Common myeloid progenitor, CD34-positive (primary cell): ENCODE measurements at places on chromosomes 16 and 17.

- no peak for DNase-seq
Observed at GRCh38 chr17:74670329-74670728, 42.4 kb downstream of the CD300LF start.

GRCh38 chr17:3896108-3896967, 3.5 kb upstream of the CAMKK1 start:
- DNase-seq: no peak

DNA sequence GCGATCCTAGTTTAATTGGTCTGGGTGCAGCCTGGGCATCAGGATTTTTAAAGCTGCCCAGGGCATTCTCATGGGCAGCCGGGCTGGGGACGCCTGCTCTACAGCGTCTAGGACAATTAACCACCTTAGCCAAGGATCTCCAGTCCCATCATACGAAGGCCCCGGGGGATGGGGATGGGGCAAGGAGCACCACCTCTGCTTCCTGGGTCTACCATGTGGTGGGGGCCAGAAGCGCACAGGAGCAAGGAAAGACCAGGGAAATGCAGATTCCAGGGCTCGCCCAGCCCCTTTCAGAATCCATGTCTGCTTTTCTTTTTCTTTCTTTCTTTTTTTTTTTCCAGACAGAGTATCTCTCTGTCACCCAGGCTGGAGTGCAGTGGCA, 29.3 kb downstream of the TBC1D16 start:
- no peak for DNase-seq

GRCh38 chr17:2222901-2223616, 80.5 kb downstream of the SMG6 start:
- no peak for DNase-seq

DNA sequence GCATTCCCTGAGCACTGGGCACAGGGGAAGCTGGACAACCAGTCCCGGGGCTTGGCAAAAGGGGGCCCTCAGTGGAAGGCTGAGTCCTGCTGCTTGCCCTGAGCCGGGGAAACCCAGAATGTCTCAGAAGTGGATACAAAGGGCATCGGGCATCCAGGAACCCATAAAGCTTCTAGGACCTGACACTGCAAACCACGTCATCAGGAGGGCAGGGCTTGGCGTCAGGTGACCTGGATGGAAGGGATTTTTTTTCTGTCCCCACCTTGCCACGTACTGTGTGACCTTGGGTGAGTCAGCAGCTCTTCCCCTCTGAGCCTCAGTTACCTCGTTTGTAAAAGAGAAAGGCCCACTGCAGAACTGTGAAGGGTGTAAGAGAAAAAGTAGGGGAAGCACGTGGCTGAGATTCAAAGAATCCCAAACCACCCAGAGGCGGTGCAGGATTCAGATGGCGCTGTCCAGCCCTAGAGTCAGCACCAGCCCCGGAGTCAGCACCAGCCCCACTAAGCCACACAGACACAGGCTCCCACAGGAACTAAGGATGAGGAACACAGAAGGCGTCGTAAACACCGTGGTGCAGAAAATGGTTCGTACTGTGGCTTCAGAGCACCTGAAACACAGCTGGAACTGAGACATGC, 53.7 kb downstream of the C16orf95 start:
- DNase-seq: no peak

DNA sequence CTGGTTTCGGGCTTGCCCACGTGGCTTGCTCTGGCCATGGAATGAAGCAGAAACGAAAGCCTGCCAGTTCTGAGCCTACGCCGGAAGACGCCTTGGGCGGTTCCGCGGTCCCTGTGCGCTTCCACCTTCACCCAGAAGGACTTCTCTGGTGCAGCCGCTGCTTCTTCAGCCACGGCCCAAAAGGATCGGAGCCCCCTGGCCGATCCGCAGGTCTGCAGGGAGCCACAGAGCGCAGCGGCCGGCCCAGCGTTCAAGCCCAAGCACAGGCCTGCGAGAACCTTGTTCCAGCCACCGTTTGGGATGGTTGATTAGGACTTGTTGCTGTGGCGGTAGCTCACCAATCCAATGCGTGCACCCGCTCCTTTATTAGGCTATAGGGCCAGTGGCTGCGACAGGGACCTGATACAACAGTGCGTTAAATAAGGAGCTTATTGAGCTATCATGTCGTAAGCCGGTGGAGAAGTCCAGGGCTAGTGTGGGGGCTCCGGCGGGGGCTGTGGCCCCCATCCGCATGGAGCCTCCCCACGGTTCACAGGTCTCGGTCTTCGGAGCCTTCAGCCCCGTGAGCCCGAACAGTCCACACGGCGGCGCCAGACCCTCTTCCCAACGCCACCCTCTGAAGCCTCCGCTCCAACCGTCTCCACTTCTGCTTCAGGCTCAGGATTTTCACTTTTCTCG, 10.2 kb upstream of the MPP2 start:
- DNase-seq: peak; percentile 60

DNA sequence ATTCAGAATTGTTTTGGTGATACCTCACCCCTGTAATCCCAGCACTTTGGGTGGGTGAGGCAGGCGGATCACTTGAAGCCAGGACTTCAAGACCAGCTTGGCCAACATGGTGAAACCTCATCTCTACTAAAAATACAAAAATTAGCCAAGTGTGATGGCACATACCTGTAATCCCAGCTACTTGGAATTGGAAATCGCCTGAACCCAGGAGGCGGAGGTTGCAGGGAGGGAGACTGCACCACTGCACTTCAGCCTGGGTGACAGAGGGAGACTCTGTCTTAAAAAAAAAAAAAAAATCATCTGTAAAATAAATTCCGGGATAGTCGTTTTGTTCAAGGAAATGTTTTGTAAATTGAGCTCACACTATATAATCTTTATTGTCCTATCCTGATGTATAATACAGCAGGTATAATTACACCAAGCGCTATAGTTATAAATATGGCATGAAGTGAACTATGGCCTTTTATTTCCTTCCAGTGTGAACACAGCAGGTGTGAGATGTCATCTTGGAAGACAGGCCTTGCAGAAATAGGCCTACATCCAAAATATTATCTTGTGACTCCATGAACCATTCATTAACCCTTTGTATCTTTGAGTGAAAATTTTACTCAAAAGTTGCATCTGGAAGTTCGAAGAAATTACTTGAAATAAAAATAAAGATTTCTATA, 25.4 kb downstream of the PLA2G10 start:
- no peak for DNase-seq

DNA sequence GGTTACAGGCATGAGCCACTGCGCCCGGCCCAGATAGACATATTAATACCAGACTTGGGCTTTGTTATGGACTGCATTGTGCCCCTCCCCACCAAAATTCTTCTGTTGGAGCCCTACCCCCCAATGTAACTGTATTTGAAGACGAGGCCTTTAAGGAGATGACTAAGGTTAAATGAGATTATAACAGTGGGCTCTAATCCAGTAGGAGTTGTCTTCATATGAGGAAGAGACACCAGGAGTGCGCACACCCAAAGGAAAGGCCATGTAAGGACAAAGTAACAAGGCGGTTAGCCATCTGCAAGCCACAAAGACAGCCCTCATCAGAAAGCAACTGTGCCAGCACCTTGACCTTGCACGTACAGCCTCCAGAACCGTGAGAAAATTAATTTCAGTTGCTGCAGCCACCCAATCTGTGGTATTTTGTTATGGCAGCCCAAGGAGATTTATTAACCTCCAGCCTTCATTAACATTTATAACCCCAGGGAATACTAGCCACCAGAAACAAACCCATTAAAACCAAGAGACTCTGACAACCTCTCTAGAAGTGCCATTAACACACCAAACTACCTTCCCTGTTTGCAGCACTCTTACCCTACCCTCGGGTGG, 107.6 kb downstream of the TTC19 start:
- DNase-seq: no peak

DNA sequence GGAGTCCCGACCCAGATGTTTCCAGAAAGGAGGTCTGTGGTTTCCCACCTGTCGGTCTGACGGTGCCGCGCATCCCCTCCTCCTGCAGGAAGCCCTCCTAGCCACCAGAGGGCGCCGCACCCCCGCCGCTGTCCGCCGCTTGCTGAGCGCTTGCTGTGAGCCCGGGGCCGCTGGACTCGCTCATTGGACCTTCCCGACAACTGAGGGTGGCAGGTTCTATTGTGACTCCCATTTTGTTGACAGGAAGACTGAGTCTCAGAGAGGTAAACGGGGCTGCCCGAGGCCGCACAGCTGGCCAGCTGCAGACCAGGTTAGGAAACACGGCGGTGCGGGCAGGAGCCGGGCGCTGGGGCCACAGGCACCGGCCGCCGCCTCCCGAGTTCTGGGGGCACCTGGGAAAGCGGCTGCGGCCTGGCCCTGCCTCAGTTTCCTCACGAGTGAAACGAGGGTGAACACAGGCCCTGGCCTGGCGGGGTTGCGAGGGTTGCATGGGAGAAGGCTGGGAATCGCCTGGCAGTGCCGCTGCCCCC, 191.1 kb upstream of the CIBAR2 start:
- DNase-seq: peak; percentile 62

GRCh38 chr16:87028481-87029320, 288.5 kb downstream of the C16orf95 start:
- no peak for DNase-seq

GRCh38 chr16:52537516-52537915, 9.4 kb downstream of the TOX3 start:
- no peak for DNase-seq

- no peak for DNase-seq
Observed at GRCh38 chr17:54536306-54536705, 364.3 kb upstream of the TOM1L1 start.
